Stimulated activated CD8-positive, alpha-beta memory T cell treated with anti-CD3 and anti-CD28 coated beads, Interleukin-4, amount 100 ng/mL, for 4 hours (primary cell): ENCODE measurements at places on chromosomes 2 and 18.

- DNase-seq, result no peak
Observed at GRCh38 chr2:120802867-120803484, 67.3 kb downstream of the GLI2 start.

DNA sequence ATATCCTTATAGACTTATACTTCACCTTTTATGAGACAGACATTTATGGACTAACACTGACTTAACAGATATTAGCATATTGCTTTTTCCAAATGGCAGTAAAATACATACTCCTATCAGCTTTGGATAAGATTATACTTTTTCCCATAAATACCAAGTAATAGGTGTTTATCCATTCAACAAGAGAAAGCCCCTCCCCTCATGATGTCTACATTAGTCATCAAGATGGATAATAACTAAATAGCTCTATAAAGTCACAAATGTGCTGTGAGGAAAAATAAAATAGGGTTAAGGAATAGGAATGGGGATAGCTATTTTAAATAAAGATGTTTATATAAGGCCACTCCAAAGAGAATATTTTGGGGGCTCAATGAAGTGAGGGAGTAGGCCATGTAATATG, 39.4 kb downstream of the CSRNP3 start:
- DNase-seq, result no peak

DNA sequence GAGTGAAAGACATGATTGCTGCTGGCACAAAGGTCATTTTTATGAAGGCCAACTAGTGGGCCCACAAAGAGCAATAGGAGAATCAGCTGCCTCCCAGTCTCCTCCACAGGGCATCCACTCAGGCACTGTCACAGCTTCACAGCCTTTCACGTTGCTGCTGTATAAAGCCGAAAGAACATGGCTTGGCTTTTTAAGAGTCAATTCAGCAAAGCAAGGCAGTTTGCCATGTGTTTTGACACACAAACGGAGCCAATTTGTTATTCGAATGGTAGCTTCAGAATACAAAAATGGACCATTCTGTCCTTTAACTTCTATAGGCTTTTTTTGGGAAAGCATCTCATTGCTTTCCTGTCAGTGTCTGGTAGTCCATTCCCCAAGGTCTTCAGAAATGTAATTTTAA, 283.4 kb upstream of the PARD3B start:
- no peak for DNase-seq

- no peak for DNase-seq
Observed at GRCh38 chr18:27599202-27599829, 414.2 kb upstream of the CHST9 start.

- no peak for DNase-seq
Observed at GRCh38 chr18:35110059-35110458, 68.8 kb downstream of the MAPRE2 start.
